ENCODE measurements at places on chromosomes 6 and 20. TPM values are rescaled to one million over a fixed set of nuclear protein-coding genes. Genes with fewer than 3 reads are reported as not detected.

TFAP2B gene
- total RNA-seq: not detected

PBOV1 gene
- total RNA-seq: not detected

NFS1 gene
- 30.8 TPM for total RNA-seq

TSBP1 gene
- not detected for total RNA-seq

OXT gene
- 0.50 TPM for total RNA-seq

CPNE5 gene
- 76.0 TPM for total RNA-seq

CRISP3 gene
- not detected for total RNA-seq

PAK5 gene
- total RNA-seq: not detected

FOXQ1 gene
- total RNA-seq: not detected

CNR1 gene
- total RNA-seq: 0.69 TPM

TDRD6 gene
- 1.2 TPM for total RNA-seq

FAM184A gene
- 4.3 TPM for total RNA-seq
